ENCODE measurements at places on chromosomes 2 and 18.

- DNase-seq: no peak
Observed at GRCh38 chr18:13366541-13366940, 148.0 kb downstream of the LDLRAD4 start.

- DNase-seq: no peak
Observed at GRCh38 chr2:233131936-233132720, 72.0 kb downstream of the INPP5D start.

DNA sequence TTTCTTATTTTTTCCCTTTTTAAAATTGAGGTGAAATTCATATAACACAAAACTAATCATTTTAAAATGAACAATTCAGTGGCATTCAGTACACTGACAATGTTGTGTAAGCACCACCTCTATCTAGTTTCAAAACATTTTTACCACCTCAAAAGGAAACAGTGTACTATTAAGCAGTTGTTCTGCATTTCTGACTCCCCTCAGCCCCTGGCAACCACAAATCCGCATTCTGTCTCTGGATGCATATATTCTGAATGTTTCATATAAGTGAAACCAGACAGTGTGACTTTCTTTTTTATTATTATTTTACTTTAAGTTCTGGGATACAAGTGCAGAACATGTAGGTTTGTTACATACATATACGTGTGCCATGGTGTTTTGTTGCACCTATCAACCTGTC, 19.2 kb upstream of the TANK start:
- no peak for DNase-seq

- no peak for DNase-seq
Observed at GRCh38 chr2:134432435-134432883, 178.6 kb downstream of the MGAT5 start.

- DNase-seq: no peak
Observed at GRCh38 chr18:79819064-79819967, 21.6 kb downstream of the KCNG2 start.

DNA sequence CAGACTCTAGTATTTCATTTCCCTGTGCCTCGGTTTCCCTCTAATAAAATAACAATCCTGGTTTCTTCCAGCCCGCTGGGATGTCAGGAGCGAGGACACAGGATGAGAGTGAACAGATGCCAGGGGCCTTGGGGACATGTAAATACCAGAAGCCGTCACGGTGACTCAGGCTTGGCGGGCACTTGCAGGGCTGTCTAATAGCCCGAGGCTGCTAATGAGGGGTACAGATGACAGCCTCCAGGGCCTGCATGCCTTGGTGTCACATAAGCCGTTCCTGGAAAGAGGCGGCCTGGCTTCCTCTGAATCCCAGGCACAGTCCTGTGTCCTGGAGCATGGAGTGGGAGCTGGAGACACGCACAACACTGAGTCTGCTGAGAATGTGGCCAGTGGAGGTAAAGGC, 28.2 kb downstream of the HS1BP3 start:
- DNase-seq: no peak

DNA sequence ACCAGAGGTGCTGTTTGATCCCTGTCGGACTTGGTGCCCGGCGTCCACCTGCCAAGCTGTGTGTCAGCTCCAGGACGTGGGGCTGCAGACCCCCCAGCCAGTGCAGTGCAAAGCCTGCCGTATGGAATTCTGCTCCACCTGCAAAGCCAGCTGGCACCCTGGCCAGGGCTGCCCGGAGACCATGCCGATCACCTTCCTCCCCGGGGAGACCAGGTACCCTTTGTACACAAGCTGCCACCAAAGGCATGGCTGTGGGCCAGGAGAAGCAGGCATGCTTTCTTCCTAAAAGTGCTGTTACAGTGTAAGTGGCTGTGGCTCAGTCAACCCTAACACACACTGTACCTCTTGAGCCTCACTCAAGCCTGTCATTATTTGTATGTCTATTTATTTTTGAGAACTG, 103.3 kb downstream of the RNF144A start:
- DNase-seq: no peak

DNA sequence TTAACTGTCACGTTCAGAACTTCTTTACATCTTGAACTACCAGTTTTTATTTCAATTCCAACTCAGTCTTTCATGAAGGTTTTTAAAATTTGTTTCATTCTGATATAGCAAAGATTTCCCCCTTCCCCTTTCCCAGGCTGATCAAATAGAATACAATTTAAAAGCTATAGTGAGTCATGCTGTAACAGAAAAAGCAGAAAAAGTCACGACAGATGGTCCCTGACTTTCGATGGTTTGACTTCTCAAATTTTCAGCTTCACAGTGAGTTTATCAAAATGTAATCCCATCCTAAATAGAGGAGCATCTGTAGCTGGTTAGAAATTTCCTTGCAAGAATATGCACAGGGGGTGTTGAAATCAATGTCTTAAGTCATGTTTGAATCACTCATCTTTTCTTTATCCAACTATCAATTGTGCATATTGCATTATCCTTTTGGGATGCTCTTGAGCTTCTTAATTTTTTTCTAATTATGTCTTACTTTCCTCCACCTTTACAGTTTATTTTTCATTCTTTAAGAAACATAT, 500.3 kb downstream of the LRP1B start:
- no peak for DNase-seq

GRCh38 chr2:46679761-46680160, 200.4 kb downstream of the TMEM247 start:
- DNase-seq: no peak

- DNase-seq: no peak
Observed at GRCh38 chr18:63238693-63239075, 80.9 kb downstream of the BCL2 start.

- DNase-seq: peak; percentile 58
Observed at GRCh38 chr18:35407871-35408481, 30.8 kb upstream of the ZNF396 start.

DNA sequence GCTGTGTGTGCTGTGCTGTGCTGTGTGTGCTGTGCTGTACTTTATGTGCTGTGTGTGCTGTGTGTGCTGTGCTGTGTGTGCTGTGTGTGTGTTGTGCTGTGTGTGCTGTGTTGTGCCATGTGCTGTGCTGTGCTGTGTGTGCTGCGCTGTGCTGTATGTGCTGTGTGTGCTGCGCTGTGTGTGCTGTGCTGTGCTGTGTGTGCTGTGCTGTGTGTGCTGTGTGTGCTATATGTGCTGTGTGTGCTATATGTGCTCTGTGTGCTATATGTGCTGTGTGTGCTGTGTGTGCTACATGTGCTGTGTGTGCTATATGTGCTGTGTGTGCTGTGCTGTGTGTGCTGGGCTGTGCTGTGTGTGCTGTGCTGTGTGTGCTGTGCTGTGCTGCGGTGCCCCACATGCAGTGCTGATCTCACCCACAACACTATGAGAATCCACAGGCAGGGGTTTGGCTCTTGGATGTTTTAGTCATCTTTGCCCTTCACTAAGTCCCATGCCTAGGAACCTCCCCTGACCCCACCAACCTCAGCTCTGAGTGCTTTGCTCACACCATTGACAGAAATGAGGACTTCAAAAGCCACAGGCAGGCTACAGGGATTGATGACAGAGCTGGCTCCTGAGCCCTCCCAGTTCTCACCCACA, 30.5 kb upstream of the MAL start:
- no peak for DNase-seq

DNA sequence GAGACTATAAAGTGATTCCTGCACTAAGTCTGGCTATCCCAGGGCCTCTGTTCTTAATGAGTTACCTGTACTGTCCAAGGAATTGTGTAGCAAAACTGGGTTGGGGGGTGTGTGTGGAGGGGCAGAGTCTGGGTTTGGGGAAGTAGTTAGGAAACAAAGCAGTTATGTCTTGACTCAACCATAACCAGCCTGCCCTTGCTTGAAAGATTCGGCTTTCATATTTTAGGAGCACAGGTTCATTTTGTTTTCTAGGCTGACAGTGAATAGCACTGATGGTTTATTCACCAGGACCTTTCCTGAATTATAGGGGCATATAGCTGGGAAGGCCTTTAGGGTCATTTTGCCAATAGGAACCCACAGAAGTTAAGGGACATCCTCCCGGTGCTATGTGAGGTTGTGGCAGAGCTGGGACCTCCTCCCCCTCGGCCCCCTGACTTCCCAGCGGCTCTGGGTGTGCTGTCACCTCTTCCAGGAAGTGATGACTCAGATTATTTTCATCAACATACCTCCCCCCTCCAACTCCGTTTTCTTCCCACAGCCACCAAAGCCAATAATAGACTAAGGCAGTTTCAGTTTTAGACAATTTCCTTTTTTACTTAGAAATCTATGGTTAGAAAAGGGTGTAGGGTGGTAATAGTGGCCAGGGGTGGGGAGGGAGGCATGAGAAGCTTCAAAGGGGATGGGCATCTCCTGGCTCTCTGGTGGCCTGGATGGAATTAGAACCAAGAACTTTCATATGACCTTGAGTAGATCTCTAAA, 44.8 kb downstream of the SETBP1 start:
- no peak for DNase-seq

DNA sequence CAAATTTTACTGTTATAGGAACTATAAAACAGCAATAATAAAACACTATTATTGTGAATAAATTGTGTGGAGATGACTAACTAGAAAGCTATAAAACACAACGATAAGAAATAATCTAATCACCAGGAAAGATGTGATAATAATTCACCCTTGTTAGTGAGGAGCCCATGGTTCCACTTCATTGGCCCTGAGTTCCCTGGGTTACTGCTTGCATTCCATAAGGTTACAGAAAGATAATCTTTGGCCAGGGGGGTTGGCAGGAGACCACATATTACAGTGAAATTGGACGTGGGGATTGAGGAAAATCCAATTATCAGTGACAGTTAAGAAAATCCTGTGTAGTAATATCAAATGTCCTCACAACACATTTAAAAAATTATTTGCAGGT, 2.5 kb upstream of the CPO start:
- DNase-seq: no peak

GRCh38 chr18:77101410-77102258, 30.9 kb downstream of the MBP start:
- peak; percentile 59 for DNase-seq

- DNase-seq: peak; percentile 77
Observed at GRCh38 chr2:232444409-232445148, 11.4 kb upstream of the ALPI start.

GRCh38 chr2:202172439-202173211, 65.8 kb downstream of the SUMO1 start:
- peak; percentile 70 for DNase-seq

DNA sequence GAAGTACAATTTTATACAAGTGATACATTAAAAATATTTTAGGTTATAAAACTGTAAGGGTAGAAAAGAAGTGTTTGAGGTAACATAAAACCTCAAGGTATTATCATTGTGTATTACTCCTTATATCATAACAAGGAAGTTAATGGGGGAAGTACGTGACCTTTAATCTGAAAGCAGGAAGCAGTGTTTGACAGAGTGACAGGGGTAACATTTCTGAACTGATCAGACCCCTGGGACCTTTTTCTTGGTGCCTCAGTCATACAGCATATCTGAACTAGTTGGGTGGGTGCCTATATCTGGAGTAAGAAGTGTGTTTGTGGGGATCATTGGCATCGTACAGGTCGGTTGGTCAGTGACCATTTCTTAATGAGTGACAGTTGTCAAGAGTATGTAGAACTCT, 43.0 kb downstream of the MALT1 start:
- DNase-seq: no peak

DNA sequence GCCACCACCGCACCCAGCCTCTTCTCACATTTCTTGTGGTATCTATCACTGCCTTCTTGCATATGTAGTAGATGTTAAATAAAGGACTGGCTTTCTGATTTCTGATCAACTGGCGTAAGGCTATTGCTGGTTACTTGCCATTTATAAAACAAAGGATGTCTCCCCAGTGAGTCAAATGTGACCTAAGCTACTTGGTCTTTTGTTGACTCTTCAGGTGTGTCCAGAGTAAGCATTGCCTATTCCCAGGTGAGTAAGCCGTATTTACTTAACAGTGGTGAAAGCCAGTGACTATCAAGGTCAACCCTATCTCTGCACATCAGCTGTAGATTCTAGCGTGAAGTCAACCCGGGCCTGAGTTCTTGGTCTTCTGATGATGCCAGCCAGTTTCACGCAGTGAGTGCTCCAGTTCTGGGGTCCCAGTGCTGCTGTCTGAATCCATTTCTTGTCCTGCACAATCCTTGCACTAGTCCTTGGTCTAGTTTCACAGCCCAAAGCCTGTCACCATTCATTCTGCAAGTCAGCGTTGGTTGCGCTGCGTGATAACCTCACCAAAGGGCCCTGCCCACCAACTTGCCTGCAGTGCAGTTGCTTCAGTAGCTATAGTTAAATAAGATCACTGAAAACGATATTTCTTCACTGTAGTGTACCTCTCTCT, 120.2 kb downstream of the GBX2 start:
- DNase-seq: no peak

DNA sequence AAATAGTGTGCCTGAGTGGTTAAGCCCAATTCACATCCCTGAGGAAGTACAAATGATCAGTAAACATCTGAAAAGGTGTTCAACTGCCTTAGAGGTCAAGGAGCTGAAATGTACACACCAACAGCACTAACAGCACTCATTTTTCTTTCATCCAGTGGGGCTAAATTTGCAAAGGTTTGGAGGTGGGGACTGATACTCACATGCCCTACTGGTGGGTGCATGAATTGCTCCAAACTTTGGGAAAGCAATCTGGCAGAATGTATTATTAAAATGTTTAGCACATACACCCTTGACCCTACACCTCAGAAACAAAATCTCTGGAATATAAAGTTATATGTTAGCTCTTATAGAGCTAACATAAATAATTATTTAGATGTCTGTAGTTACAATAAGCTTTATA, 19.0 kb upstream of the FAM178B start:
- DNase-seq: no peak

GRCh38 chr18:33844232-33844631, 266.2 kb downstream of the ASXL3 start:
- DNase-seq: no peak

- DNase-seq: no peak
Observed at GRCh38 chr2:236101311-236101950, 66.8 kb downstream of the GBX2 start.

DNA sequence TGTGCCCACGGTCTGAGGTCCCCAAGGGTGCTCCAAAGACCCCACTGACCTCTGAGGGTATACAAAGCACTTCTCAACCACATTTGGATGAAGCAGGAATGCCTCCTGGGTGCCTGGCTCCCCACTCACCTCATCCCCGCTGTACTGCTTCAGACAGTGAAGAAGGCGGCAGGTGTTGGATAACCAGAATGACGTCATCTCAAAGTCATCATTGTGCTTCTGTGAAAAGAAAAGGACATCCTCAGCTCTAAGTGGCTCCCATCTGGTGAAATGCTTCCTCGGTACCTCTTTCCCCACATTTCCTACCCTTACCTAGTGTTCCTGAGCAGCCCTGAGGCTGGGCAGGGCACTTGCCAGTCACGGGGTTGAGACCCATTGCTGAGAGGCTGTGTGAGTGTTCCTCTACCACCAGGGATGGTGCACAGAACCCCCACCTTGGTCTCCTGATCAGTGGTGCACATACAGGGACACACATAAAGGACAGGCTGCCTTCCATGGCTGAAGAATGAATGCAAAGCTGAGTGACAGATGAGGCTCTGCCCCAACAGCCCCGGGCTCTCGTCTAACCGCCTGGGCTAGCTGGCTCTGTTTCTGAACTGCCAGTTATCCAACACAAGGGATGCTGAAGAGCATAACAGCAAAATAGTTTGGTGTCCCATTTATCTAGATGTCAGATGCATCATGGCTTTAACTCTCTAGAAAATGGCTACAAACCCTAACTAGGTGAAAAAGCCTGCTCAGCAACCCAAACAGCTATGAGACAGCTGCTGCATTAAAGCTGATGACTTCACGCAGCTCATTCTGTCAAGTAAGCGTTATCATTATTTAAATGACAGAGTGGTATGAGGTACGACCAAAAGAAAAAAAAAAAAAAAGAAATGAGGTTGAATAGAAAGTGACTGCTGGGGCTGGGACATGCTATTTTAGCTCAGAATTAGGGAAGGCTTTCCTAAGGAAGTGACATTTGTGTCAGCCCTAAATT, 28.2 kb upstream of the ACAA2 start:
- peak; percentile 2 for DNase-seq
